ENCODE measurements at places on chromosomes 2 and 18.

- peak; percentile 86 for DNase-seq
Observed at GRCh38 chr2:72892506-72893173, 5.4 kb downstream of the SPR start.

DNA sequence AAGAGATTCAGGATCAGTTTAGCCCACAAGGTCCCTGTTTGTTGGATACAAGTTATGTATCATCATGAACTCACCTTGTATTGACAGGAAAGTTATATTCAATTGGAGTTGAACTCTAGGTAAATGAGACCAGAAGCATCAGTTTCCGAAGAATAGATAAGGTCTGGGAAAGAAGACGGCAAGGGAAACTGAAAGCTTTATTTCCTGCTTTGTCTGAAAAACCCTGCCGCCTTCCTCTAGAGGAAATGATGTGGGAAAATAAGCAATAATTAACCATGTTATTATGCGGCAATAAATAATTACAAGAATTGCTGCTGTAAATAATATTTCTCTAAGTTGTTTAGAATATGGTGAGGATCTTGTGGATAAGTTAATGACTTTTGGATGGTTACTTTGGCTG lies 32.0 kb downstream of the LPIN1 start:
- no peak for DNase-seq

DNA sequence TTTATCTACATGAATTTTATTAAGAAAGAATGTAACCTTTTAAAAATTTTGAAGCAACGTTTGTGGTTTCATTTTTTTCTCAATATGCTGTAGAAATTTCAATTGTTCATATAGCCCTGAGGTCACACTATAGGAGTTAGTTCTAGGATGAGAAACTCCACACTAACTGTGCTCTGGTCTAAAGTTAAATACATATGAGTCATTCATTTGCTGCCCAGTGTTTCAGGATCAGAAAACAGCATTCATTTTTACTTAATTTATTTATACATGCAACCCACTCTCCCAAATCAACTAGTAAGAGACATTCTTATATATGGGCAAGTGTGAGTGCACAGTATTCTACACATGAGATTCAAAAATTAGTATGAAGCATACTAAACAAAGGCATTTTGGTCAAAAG lies 137.9 kb downstream of the DOCK10 start:
- DNase-seq = no peak

DNA sequence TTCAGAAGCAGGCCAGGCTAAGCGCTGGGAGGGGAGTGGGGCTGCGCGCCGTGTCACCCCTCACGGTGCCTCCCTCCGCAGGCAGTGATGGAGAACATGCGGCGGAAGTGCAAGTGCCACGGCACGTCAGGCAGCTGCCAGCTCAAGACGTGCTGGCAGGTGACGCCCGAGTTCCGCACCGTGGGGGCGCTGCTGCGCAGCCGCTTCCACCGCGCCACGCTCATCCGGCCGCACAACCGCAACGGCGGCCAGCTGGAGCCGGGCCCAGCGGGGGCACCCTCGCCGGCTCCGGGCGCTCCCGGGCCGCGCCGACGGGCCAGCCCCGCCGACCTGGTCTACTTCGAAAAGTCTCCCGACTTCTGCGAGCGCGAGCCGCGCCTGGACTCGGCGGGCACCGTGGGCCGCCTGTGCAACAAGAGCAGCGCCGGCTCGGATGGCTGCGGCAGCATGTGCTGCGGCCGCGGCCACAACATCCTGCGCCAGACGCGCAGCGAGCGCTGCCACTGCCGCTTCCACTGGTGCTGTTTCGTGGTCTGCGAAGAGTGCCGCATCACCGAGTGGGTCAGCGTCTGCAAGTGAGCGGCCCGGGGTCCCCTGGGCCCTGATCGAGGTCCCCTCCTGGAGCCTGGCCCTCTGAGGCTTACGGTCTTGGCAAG lies 12.2 kb downstream of the WNT10A start:
- DNase-seq = peak; percentile 52

DNA sequence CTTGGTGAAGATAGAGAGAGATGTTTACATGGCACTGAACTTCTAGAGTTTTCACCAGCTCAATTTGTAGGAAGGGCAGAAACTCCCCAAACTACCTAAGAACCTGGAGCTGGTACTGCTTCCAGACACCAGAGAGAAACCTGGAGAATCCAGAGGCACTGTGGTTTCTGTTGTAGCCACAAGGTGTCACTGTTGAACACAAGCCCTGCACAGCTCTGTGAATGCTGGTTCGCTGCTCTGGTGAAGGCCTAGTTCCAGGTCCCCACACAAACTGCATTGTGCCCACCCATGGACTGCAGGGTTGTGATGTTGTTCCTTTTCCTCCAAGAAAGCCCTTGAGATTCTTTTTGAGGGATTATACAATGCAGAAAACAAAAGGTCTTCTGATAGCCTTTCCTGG lies 150.5 kb upstream of the HS6ST1 start:
- no peak for DNase-seq
